ENCODE measurements at places on chromosomes 6 and 20. TPM values are rescaled to one million over a fixed set of nuclear protein-coding genes. Genes with fewer than 3 reads are reported as not detected.

OR2J1 gene
- not detected for polyA plus RNA-seq

ISM1 gene
- polyA plus RNA-seq: 3.4 TPM

TGM3 gene
- 0.84 TPM for polyA plus RNA-seq

CYP21A2 gene
- 4,039 TPM for polyA plus RNA-seq

ULBP2 gene
- polyA plus RNA-seq: 0.30 TPM

OR11A1 gene
- not detected for polyA plus RNA-seq

HNF4A gene
- polyA plus RNA-seq: 0.08 TPM

LY6G6D gene
- not detected for polyA plus RNA-seq

LAMA5 gene
- polyA plus RNA-seq: 2.0 TPM

PAK5 gene
- 2.4 TPM for polyA plus RNA-seq

UBE2J1 gene
- polyA plus RNA-seq: 18.4 TPM

ZC2HC1B gene
- polyA plus RNA-seq: 0.32 TPM

DLK2 gene
- 0.64 TPM for polyA plus RNA-seq

OXT gene
- 1.5 TPM for polyA plus RNA-seq

PLG gene
- 0.77 TPM for polyA plus RNA-seq

RRAGD gene
- 4.8 TPM for polyA plus RNA-seq

HEY2 gene
- 0.46 TPM for polyA plus RNA-seq

C20orf202 gene
- 0.17 TPM for polyA plus RNA-seq

TDP2 gene
- polyA plus RNA-seq: 31.6 TPM

All from adrenal gland (tissue), 19 donors.